ENCODE measurements at places on chromosomes 1 and 21.

GRCh38 chr1:225847610-225848009 is 34.6 kb downstream of the TMEM63A start:
- no peak for DNase-seq

DNA sequence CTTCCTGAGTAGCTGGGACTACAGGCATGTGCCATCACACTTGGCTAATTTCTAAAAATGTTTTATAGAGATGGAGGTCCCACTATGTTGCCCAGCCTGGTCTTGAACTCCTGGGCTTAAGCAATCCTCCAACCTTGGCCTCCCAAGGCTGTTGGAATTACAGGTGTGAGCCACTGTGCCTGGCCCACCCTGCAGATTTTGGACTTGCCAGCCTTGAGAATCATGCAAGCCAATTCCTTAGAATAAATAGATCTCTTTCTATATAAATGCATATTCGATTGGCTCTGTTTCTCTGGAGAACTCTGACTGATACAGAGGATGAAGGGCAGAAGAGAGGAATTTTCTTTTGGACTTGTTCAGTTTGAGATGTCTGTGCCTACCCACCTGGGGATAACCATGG is 6.7 kb downstream of the CLDN14 start:
- no peak for DNase-seq

GRCh38 chr1:248695451-248696132 is 7.0 kb downstream of the OR14I1 start:
- no peak for DNase-seq

DNA sequence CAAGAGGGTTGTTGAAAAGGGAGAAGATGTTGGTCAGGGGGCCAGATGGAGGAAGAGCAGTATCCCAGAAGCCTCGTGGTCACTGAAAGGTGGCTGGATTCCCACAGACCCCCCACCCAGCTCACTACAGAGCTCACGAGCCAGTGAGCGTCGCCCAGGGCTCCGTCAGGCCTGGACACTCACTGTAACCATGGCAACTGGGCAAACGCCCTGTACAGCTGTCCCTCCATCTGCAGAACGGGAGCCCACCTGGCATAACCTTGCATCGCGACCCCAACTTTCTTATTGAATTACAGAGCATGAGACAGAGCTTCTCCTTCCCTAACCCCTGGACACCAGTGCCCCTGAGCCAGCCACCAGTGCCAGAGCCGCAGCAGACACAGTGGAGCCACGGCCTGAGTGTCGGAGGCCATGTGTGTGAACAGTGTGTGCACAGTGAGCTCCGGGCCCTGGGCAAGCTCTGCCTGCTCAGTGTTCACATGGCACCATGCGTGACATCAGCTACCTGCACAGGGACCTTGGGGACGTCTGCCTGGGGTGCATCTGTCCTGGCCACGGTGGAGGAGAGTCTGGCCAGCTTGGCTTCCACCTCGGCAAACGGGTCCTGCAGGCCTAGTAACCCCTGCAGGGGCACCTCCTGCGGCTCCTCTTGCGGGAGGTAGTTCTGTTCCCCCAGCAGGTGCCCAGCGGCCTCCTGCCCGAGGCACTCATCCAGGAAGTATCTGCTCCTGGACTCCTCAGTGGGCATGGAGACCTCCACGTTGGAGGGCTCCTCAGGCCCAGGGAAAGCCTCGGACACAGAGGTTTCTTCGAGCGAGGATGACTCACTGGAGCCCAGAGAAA is 25.9 kb upstream of the DDOST start:
- DNase-seq: no peak

DNA sequence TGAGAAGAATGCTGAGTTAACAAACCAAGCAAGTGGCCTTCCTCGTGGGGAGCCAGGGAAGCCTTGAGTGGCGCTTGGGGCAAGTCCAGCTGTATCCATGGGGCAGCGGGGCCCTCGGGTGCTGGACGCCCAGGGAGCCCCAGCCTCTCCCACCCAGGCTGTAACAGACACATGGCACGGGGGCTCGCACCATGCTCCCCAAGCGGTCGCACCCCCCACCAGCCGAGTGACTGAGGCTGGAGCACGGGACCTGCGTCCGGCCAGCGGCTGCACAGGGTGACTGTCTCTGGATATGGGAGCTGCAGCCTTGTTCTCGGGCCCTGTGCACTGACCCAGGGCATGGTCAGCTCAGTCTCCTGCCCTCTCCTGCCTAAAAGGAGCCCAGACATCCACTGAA is 53.9 kb upstream of the ACTRT2 start:
- no peak for DNase-seq

DNA sequence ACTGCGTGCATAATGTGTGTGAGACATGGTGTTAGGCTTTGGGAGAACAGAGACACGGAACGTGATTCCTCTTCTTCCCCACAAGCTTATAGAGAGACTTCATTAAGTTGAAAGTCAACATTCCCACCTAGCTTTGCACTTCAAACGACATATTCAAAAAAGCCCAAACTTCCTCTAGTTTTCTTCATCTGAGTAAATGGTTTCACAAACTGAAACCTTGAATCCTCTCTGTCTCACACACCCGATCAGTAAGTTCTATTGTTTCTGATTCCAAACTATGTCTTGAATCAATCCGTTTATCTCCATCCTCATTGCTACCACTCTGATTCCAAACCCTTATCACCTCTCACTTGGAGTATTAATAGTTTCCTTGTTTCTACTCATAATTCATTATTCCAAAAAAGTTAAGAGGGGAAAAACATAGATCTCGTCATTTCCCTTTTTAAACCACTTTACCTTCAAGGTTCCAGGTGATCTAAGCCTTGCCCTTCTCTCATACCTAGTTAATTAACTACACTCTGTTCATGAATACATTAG is 1.6 kb upstream of the METTL18 start:
- DNase-seq: no peak

- no peak for DNase-seq
These were observed 15.0 kb downstream of the ETNK2 start for GRCh38 chr1:204136814-204137213.

DNA sequence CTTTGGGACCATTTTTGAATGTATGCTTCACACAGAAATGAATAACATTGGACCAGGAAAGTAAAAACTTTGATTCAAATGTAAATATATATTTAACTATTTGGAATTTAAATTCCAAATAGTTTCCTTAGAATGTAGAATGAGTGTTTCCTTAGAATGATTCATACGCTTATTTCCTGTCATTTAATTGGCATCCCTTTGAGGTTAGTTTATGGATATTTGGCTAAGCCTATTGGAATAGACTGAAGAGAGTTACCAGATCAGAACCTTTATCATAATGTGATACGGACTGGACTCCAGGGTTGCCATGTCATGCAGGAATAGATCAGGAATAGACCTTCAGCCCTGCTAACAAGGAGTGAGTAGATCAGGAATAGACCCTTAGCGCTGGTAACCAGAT is 133.1 kb downstream of the TNNI3K start:
- DNase-seq: peak; percentile 39

GRCh38 chr1:201648066-201648906 is 109.4 kb downstream of the NAV1 start:
- DNase-seq: peak; percentile 54

DNA sequence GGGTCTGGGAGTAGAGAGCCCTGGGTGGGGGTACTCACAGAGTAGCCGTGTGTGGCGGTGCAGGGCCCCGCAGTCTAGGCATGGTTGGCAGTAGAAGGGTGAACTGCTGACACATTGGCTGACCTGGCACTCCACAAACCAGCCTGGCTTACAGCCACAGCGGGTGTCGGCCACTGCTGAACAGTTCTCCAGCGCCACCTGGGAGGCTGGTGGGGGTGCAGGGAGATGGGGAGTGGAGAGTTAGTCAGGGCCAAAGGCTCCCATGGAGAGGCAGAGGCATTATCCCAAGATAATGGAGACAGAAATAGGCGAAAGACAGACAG is 1.5 kb downstream of the TNFRSF25 start:
- DNase-seq: no peak

DNA sequence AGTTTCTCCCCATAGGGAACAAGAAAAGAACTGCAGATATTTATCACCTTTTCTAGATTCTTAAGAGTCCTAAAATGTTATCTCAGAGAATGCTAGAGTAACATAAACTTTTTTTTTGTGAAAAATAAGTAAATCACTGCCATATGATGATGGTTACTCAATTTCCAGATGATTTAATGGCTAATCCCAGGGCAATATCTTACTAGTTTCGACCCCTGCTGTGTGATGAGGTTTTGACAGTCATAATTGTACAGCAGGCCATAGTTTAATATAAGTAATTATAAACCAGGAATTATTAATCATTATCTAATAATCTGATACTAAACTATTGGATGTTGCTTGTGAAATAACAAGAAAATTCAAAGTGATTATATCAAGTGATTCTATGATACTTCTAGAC is 210.6 kb downstream of the HLX start:
- DNase-seq: no peak

- no peak for DNase-seq
These were observed 121.1 kb upstream of the DEPDC1 start for GRCh38 chr1:68617942-68618341.

GRCh38 chr1:21245688-21246229 is 44.5 kb downstream of the ECE1 start:
- DNase-seq: no peak

DNA sequence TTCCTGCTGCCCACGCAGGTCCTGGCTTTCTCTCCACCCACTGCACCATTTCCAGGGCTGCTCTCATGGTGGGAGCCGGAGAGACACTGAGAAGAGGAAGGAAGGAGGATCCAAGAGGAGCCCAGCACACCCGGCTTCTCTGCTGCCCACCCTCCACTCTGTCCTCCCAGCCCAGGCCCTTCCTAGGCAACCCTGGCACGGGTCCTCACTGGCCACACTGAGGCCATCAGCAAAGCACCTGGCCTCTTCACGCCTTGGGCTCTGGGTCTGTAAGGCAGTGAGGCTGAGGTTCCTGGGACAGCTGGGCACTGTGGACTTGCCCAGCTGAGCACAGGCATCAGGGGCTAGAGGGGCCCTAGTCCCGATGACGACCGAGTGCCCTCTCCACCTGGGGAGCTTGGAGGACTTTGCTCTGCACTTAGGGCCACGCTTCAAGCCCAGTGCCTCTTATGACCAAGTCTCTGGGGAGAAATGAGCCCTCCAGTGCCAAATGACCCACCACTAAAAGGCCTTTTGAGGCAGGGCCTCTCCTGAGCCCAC is 43.1 kb downstream of the PDE9A start:
- no peak for DNase-seq

GRCh38 chr1:44853201-44853600 is 10.1 kb upstream of the PTCH2 start:
- no peak for DNase-seq

DNA sequence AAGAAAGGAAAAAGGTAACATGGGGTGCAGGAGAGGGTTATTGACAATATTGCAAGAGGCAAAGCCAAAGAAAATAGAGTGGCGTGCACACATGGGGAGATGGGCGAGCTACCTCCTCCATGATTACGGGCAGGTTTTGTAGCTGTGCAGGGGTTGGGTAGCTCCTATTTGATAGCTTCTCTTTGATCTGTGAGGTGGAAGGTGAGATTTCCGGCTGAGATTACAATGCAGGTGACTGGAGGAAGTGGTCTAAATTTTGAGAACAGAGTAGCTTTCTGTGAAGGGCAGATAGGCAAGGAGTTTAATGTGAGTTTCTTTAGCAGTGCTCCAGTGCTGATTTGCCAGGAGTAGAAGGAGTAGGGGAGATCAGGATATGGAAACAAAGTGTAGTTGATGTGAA is 263.4 kb downstream of the PLA2G4A start:
- DNase-seq: no peak

DNA sequence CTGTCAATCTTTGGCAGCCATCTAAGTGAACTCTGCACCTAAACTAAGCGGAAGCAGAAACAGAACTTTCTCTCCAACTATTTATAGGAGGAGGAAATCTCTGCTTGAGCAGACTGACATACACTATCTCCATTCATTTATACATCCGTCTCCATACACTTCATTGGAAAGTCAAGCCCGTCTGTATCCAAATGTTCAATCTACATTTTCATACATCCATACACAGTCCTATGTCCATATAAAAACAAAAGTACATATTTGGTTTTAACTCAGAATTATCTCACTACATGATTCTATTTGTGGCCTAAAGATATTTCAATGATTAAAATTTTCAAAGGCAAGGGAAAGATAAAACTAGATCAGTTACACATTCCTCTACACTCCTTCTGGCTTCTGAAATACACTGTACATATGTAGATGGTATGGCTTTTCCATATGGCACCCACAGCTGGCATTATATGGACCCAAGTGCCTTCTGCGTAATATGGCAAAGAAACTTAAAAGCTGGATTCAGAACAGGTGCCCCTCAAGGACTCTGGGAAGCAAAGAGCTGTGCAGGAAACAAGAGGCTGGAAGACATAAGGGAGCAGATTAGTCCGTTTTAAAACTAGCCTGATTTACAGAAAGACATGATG is 35.5 kb downstream of the ILDR2 start:
- DNase-seq: no peak

DNA sequence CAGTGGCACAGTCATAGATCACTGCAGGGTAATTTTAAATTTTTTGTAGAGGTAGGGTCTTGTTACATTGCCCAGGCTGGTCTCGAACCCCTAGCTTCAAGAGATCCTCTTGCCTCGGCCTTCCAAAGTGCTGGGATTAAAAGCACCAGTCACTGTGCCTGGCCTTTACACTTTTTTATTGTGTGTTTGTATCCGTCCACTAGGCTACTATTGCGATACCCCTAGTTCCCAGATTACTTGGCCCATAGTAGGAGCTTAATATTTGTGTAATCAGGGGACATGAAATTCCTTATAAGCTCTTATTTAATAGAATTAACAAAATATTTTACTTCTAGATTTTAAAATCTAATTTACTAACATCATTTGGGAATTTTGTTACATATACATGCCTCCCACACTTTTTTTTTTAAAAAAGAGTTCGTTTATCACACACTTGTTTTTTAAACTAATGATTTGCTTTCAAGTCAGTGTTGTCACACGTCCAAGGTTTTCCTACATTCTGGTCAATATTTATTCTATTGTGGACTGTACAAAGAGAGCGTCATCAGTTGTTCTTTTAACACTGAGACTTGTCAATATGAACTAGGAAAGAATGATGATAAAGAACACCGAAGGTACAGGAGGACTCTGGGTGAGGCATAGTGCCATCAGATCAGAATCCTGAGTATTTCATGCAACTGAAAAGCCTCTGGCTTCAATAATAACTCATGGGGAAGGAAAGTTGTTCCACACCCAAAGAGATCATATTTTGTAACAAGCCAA is 63.7 kb downstream of the LEPR start:
- no peak for DNase-seq

DNA sequence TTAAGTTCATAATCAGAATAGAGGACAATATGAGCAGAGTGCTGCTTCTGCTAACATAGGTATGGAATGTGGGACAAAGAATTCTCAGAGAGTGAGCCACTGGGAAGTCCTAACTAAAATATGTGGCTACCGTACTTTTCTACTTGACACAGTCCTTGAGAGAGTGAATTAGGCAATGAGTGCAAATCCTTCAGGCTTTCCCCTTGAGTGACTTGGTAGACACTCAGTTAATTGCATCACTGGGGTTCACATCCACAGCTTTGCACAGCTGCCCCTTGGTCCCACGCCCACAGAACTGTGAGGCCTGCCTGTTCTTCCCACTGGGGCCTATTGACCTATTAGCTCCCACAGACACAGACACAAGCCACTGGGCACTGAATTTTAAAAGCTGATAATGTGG is 40.5 kb upstream of the PAXBP1 start:
- DNase-seq: no peak

GRCh38 chr1:246417152-246417812 is 89.8 kb downstream of the SMYD3 start:
- DNase-seq: peak; percentile 10

Measured in COLO829 (cell line).